SJSA1 (cell line): ENCODE measurements at places on chromosomes 12 and 14. TPM values are rescaled to one million over a fixed set of nuclear protein-coding genes. Genes with fewer than 3 reads are reported as not detected.

DNA sequence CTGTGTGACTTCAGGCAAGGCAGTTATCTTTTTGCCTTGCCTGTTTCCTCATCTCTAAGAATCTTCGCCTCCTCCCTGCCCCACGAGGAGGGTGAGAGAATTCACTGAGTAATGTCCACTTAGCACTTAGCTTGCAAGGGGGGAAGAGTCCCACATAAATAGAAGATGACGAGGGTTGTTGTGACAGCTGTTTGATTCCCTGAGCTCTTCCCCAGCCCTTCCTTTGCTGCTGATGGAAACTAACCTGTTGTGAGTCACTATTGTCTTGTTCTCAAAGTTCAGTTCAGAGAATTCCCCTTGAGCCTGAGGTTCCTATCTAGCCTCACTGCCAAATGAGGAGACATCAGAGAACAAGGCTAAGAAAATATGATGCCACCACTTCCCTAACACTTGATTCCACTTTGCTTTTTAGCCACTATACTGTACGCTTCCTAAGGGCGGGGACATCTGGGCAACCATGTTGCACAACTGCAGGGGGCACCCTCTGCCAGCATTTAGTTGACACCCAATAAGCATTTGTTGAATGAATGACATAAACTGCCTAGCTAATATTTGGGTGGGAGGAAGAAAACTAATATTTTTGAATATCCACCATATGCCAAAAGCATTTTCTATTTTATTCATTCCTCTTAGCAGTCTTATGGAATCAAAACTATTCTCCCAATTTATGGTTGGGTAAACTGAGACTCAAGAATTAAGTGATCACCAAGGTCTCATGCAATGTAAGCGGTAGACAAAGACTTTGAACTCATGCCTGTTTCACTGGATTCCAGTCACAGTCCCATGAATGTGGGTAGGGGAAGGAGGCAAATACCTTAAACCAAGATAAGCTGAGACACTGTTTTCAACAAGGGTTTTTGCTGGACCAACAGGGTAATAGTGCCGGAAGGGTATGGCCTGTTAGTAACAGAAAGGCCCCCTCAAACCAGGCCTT is 77.6 kb downstream of the ZFP36L1 start:
- DNase-seq, result no peak

DNA sequence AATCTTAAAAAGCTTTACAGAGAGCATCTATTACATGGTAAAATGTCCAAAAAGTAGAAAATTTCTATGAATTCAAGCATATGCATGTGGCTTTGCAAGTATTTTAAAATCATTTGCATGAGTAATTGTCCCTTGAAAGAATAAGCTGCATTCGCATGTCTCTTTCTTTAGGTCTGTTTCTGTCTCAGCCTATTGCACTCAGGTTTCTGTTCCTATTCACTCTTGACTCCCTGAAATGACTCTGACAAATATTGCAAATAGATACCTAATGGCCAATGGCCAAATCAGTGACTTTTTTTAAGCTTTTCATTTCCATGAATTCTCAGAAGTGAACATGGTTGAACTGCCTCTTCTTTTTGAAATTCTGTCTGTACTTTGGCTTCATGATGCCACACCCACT is 6.4 kb upstream of the TTC8 start:
- no peak for DNase-seq

GRCh38 chr14:72332046-72332445 is 399.8 kb downstream of the RGS6 start:
- no peak for DNase-seq

GRCh38 chr14:77880056-77880455 is 80.1 kb downstream of the ADCK1 start:
- DNase-seq, result no peak

The EFCAB11 gene
- total RNA-seq, result 5.7 and 12.3 TPM in 2 replicates

- DNase-seq, result no peak
These were observed 96.8 kb downstream of the LGR5 start for GRCh38 chr12:71536279-71536938.

DNA sequence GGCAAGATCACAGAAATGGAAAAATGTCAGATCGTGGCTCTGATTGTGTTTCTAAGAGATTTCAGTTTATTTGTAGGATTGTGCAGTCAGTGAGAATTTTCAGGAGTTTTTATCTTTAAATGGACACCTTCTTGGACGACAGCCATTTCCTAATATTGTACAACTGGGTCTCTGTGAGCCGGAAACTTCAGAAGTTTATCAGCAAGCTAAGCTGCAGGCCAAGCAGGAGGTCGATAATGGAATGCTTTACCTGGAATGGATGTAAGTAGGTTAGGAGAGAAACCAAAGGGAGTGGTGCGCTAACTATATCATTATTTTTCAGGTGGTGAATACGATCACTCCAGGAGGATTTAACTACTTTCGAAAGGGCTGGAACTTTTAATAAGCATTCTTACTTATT is 26.4 kb downstream of the APAF1 start:
- no peak for DNase-seq

DNA sequence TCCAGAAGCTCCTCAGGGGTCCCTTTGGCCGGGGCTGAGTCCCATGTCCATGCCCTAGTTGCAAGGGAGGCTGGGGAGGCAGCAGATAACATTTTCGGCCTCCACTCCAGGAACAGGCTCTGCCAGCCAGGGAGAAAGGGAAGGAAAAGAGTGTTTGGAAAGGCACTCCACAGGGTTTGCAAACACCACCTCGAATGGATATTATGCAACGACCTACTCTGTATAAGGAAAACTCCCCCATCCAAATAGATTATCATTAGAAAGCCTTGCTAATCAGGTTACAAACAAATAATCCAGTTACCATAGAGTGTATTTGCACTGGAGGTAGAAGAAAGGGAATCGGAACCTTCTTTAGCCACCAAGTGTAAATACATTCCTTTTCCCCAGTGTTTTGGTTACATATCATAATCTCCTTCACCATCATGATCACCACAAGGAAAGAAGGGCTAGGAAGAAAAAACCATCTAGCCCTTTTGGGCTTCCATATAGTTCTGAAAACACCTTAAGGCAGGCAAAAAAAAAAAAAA is 40.4 kb downstream of the TMCC3 start:
- DNase-seq, result no peak

DNA sequence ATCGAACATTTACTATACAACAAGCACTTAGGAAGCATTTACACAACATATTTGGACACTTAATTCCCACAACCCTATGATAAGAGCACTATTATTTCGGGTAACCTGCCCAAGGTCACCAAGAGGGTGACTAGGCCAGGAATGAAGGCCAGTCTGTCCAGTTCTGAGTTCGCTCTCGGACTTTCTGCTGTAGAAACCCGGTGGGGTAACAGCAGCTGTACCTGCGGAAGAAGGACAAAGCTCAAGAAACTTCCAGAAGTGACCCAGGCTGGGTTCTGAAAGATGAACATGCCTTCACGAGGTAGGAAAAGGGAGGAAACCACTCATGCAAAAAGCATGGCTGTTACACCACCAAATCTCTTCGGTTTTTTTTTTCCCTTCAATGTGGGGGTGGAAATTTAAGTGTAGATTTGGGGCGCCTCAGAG is 10.8 kb downstream of the PLA2G1B start:
- DNase-seq, result no peak

GRCh38 chr14:67472726-67473125 is 15.8 kb downstream of the TMEM229B start:
- no peak for DNase-seq

The EML1 gene
- 86.7 and 94.7 TPM in 2 replicates for total RNA-seq

DNA sequence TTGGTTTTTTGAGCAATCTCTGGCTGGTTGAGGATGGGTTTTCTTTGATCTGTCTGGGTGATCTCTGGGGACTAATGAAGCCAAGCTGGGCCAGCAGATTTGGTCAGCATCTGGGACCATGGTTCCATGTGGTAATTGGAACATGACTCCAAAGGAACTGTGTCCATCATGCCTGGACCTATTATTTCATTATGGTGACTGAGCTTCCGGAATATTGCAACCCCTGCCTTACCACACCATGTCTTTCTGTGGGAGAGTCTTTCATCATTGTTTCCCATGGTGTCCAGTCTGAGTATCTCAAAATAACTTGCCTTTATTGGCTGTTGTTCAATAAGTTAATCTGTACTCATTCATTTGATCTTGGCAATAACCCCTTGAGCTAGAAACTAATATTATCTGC is 624.9 kb upstream of the TBX3 start:
- no peak for DNase-seq

The OR6C2 gene
- not detected in 2 replicates for total RNA-seq

The GPR84 gene
- not detected in 2 replicates for total RNA-seq

The PTGER2 gene
- 2.5 and 2.9 TPM in 2 replicates for total RNA-seq

- DNase-seq, result no peak
These were observed 88.1 kb upstream of the CCDC175 start for GRCh38 chr14:59664741-59665140.

- DNase-seq, result no peak
These were observed 101.7 kb upstream of the C14orf180 start for GRCh38 chr14:104477666-104478380.

GRCh38 chr14:84129941-84130340 is 1400.0 kb upstream of the FLRT2 start:
- DNase-seq, result no peak

DNA sequence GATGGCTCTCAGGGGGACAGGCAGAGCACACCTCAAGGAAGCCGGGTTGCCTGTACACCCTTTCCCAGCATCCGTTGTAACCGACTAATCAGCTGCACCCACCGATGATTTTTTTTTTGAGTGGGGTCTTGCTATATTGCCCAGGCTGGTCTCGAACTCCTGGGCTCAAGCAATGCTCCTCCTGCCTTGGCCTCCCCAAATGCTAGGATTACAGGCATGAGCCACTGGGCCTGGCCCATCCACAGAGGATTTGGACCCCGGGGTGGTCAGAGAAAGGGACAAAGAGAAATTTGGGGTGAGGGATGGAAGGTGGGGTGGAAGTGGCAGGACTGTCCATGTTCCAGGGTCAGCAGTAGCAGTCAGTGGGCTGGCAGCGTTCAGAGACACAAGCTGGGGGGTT is 43.3 kb upstream of the PPP1CC start:
- DNase-seq, result no peak

DNA sequence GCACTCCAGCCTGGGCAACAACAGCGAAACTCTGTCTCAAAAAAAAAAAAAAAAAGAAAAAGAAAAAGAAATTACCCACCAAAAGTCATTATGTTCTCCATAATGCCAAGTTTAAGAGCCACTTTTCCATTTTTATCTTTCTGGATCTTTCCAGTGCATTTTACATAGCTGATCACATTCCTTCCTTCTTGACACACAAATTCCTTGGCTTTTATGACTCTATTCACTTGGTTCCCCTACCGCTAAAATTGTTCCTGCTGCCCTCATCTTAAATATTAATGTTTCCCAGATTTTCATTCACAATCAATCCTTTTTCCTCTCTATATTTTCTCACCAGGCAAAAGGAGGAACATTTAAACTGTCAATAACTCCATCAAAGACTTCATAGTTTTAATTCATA is 20.2 kb downstream of the KLHL28 start:
- no peak for DNase-seq

GRCh38 chr12:74334780-74335179 is 202.9 kb upstream of the ATXN7L3B start:
- no peak for DNase-seq

The RERGL gene
- total RNA-seq, result not detected in 2 replicates

DNA sequence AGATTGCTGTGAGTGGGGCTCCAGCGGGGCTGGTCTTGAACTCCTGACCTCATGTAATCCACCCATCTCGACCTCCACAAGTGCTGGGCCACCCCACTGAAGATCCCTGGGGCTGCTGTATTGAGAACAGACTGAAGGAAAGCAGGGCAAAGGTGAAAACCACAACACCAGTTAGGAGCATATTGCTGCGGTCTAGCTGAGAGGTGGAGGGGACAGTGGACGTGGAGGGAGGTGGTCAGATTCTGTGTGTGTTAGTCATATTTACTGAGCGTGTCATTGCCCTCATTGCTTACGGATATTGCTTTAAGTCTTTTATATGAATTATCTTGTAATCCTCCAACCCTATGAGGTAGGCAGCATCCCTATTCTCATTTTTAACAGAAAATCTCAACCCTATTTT is 69.0 kb upstream of the OVCH1 start:
- peak; percentile 25 for DNase-seq

The KCNA1 gene
- total RNA-seq, result not detected in 2 replicates

The C14orf180 gene
- total RNA-seq, result not detected in 2 replicates

The EXOC3L4 gene
- 0.50 TPM in 1 of 2 replicates, not detected in the other for total RNA-seq

The HOXC10 gene
- 3.2 and 7.5 TPM in 2 replicates for total RNA-seq

- no peak for DNase-seq
These were observed 38.7 kb downstream of the RASAL1 start for GRCh38 chr12:113096675-113097461.
